ENCODE measurements at places on chromosomes 13 and 19.

GRCh38 chr13:28551498-28551895 lies 56.6 kb upstream of the FLT1 start:
- no peak overlapping the region for H3K4me3 ChIP-seq
- H3K4me1 ChIP-seq = no peaks in the 10 kb centered on the region
- peaks cover 20% of the 10 kb centered on the region for H3K27me3 ChIP-seq
- no peaks in the 10 kb centered on the region for H3K36me3 ChIP-seq

DNA sequence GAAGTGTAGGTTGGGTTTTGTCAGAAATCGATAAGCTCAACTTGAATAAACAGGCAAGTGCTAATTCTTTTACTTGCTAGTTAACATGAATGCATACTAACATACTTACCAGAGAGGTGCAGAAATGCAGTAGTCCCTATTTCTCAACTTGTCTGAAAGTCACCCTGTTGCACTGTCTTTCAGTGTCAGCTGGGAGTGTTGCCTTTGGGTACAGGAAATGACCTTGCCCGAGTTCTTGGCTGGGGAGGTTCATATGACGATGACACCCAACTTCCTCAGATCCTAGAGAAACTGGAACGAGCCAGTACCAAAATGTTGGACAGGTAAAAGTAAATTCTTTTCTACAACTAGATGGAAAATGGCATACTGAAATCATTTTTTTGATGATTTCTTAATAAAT lies 103.5 kb upstream of the AKAP11 start:
- H3K27ac ChIP-seq = no peak overlapping the region
- no peaks in the 10 kb centered on the region for H3K27me3 ChIP-seq
- no peak overlapping the region for H3K4me3 ChIP-seq
- no peak for DNase-seq
- no peaks in the 10 kb centered on the region for H3K4me1 ChIP-seq

GRCh38 chr19:17658666-17659065 lies 29.5 kb downstream of the UNC13A start:
- H3K4me3 ChIP-seq = no peak overlapping the region
- no peaks in the 10 kb centered on the region for H3K4me1 ChIP-seq
- no peaks in the 10 kb centered on the region for H3K36me3 ChIP-seq
- H3K27ac ChIP-seq = no peak overlapping the region

- H3K27me3 ChIP-seq = peaks cover 26% of the 10 kb centered on the region
- H3K4me3 ChIP-seq = peak overlapping the region; percentile 77
- peaks cover 15% of the 10 kb centered on the region for H3K4me1 ChIP-seq
- DNase-seq = no peak
- H3K27ac ChIP-seq = peak overlapping the region; percentile 91
These were observed 3.9 kb downstream of the OSCAR start for GRCh38 chr19:54096617-54097106.

DNA sequence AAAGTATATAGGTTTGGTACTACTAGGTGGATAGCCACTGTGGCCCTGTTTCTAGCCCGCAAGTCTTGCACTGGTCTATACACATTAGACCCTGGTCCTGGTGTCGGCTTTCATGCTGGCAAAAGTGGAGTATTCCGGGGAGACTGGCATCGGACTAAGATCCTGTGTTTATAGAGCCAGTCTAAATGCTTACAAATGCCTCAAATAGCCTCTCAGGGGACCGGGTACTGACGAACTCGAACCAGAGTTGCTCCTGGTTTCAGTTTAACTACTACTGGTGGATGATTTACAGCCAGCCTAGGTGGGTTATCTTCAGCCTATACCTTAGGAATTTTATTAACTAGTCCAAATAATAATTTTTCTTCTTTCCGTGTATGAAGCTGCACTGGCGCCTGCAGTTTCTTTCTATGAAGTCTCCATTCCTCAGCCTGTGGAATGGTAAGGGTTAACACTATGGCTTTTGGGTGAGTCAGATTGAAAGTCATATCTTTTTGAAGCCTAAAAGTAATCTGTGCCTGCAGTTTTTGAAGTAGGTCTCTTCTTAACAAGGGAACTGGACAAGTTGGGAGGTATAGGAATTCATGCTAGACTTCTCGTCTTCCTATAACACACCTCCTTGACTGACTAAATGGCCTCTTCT lies 51.3 kb downstream of the OR10H4 start:
- peaks cover 7% of the 10 kb centered on the region for H3K36me3 ChIP-seq
- peaks cover 19% of the 10 kb centered on the region for H3K4me1 ChIP-seq
- H3K4me3 ChIP-seq = no peak overlapping the region
- no peak for DNase-seq
- no peaks in the 10 kb centered on the region for H3K27me3 ChIP-seq
- H3K27ac ChIP-seq = no peak overlapping the region

- peaks cover 1% of the 10 kb centered on the region for H3K27me3 ChIP-seq
- H3K4me1 ChIP-seq = no peaks in the 10 kb centered on the region
- H3K36me3 ChIP-seq = no peaks in the 10 kb centered on the region
- no peak overlapping the region for H3K27ac ChIP-seq
- H3K4me3 ChIP-seq = no peak overlapping the region
- DNase-seq = no peak
These were observed 93.4 kb upstream of the EDNRB start for GRCh38 chr13:78012046-78012445.

- no peaks in the 10 kb centered on the region for H3K36me3 ChIP-seq
- no peaks in the 10 kb centered on the region for H3K4me1 ChIP-seq
- H3K27ac ChIP-seq = no peak overlapping the region
- H3K27me3 ChIP-seq = peaks cover 3% of the 10 kb centered on the region
- no peak overlapping the region for H3K4me3 ChIP-seq
These were observed 81.4 kb downstream of the ALOX5AP start for GRCh38 chr13:30816736-30817135.

GRCh38 chr13:27605610-27606200 lies 14.6 kb downstream of the LNX2 start:
- H3K4me3 ChIP-seq = no peak overlapping the region
- no peaks in the 10 kb centered on the region for H3K27me3 ChIP-seq
- no peak for DNase-seq
- no peak overlapping the region for H3K27ac ChIP-seq
- H3K36me3 ChIP-seq = no peaks in the 10 kb centered on the region
- H3K4me1 ChIP-seq = peaks cover 23% of the 10 kb centered on the region

DNA sequence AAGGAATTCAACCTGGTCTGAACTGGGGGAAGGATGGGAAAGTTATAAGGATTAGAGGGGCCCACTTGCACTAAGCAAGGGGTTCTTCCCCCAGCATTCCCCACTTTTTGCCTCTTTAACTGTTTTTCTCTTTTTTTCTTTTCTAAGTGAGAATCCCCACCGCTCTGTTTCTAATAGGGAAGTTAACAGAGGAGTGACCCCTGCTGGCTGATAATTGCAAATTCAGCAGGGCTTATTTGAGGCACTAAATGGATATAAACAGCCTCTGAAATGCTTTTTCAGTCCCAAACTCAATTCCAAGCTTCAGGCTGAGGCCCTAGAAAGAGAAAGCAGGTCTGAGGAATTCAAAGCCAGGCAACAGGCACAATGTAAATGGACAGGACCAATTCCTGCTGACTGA lies 38.2 kb upstream of the CEACAM21 start:
- no peak overlapping the region for H3K27ac ChIP-seq
- no peak for DNase-seq
- no peak overlapping the region for H3K4me3 ChIP-seq
- peaks cover 50% of the 10 kb centered on the region for H3K4me1 ChIP-seq

- H3K4me3 ChIP-seq = no peak overlapping the region
- peaks cover 2% of the 10 kb centered on the region for H3K4me1 ChIP-seq
- H3K27me3 ChIP-seq = no peaks in the 10 kb centered on the region
- H3K27ac ChIP-seq = no peak overlapping the region
- DNase-seq = no peak
- no peaks in the 10 kb centered on the region for H3K36me3 ChIP-seq
These were observed 278.0 kb downstream of the ITGBL1 start for GRCh38 chr13:101730420-101731000.

- peak overlapping the region; percentile 5 for H3K4me3 ChIP-seq
- H3K27me3 ChIP-seq = no peaks in the 10 kb centered on the region
- no peak for DNase-seq
- H3K27ac ChIP-seq = peak overlapping the region; percentile 99
These were observed 3.0 kb downstream of the KLF12 start for GRCh38 chr13:74131227-74131626.

- H3K4me1 ChIP-seq = peaks cover 98% of the 10 kb centered on the region
- peaks cover 1% of the 10 kb centered on the region for H3K27me3 ChIP-seq
- peak overlapping the region; percentile 61 for H3K4me3 ChIP-seq
- DNase-seq = no peak
These were observed 48.2 kb upstream of the GPR183 start for GRCh38 chr13:99355267-99356011.

DNA sequence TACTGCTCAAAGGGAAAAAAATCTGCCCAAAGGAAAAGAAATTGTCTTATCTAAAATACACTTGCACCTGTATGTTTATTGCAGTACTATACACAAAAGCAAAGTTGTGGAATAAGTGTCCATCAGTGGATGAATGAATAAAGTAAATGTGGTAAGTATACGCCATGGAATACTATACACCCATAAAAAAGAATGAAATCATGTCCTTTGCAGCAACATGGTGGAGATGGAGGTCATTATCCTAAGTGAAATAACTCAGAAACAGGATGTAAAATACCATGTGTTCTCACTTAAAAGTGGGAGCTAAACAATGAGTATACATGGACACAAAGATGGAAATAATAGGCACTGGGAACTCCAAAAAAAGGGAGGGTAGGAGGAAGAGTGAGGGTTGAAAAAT lies 3.8 kb upstream of the MUC16 start:
- no peak overlapping the region for H3K27ac ChIP-seq
- DNase-seq = no peak
- H3K27me3 ChIP-seq = peaks cover 15% of the 10 kb centered on the region
- H3K4me3 ChIP-seq = no peak overlapping the region
- no peaks in the 10 kb centered on the region for H3K36me3 ChIP-seq
- H3K4me1 ChIP-seq = no peaks in the 10 kb centered on the region

DNA sequence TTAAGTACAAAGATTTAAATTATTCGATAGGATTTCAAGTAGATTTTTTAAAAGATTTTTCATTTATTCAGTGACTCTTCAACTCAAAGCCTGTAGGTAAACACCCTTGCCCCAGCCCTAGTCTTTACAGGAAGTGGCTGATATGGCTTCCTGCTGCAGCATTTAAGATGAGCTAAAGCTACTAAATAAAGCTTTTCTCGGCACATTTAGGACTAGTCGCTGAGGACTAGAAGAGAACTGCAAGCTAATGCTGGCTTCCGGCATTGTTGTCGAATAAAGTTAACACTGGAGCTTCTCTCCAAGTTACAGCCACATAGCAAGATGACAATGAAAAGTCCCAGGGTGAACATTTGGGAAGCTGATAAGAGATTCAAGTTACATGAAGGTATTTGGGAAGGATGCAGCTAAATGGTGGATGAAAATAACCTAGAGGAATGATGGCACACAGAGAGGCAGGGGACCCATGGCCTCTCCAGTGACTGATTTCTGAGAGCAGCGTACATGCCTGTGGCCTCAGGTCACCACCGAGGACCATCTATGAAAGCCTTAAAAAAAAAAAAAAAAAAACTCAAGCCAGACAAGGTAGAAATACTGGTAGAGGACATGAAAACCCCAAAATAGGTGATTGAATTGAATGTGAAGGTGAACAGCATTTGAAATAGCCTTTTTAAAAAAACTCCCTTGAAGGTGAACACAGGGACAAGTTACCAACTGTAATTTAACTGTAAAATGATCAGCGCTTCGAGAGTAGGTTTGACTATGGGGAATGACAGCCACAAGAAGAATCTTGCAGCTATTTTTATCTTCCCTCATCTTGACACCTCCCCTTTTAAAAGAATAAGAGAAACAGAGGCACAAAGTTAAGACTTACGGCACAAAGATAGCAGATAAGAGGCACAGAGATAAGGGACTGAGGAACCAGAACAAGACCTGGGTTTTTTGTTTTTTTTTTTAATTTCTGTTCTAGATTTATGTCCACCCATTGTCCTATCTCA lies 155.4 kb downstream of the DCT start:
- peak overlapping the region; percentile 82 for H3K4me3 ChIP-seq
- no peaks in the 10 kb centered on the region for H3K36me3 ChIP-seq
- DNase-seq = peak; percentile 74
- H3K27ac ChIP-seq = peak overlapping the region; percentile 93

DNA sequence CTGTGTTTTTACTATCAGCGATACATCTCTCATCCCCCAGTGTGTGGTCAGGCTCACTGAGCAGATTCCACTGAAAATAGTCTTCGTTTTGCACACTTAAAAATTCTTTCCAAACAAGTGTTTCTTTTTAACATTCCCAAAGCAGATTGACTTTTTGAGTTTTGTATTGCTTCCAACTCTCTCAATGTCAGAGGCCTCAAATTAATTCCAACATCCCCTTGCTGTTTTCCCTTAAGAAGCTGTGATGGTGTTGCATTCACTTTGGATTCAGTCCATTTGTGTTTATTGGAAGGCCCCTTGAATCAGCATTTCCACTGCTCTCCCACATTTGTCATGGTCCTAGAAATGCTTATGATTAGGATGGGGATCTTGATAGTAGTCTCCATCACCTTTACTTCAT lies 228.7 kb downstream of the KCNRG start:
- H3K27me3 ChIP-seq = no peaks in the 10 kb centered on the region
- no peak overlapping the region for H3K4me3 ChIP-seq
- peaks cover 19% of the 10 kb centered on the region for H3K4me1 ChIP-seq
- no peak for DNase-seq
- H3K27ac ChIP-seq = no peak overlapping the region

DNA sequence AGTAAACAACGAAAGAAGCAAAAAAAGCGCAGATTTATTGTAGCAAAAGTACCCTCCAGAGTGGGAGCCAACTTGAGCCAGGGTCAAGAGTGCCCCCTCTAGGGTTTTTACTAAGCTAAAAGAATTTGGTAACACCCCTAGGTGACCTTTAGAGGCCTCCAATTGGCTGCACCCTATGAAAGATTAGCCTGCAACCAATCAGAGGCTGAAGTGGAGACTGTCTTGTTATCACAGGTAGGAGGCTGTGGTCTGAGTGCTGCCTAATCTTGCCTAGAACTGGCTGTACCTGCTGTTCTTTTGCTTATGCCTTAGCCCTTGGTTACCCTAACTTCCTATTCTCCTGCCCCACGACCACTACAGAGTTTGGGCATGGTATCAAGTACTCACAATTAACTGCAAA lies 38.3 kb downstream of the ANKRD10 start:
- H3K27ac ChIP-seq = no peak overlapping the region
- no peak overlapping the region for H3K4me3 ChIP-seq
- H3K4me1 ChIP-seq = no peaks in the 10 kb centered on the region
- peaks cover 18% of the 10 kb centered on the region for H3K36me3 ChIP-seq
- no peaks in the 10 kb centered on the region for H3K27me3 ChIP-seq

DNA sequence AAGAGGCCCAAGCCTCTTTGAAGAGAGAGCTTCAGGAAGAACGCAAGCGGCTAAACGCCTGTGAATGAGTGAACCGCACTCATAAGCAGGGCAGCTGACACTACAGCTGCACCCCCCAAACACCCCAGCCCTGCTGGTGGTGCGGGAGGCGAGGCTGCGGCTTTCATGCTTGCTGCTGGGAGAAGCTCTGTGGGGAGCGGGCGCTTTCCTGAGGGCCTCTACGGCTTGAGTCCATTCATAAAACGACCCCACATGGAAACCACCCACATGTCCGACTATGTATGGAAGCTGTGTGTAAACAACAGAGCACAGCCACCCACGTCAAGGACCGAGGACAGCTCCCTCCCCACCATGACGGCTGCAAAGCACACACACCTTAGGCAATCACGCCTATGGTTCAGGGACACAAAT lies 5.5 kb downstream of the AP3D1 start:
- no peak for DNase-seq
- H3K4me3 ChIP-seq = peak overlapping the region; percentile 63
- peaks cover 61% of the 10 kb centered on the region for H3K4me1 ChIP-seq

GRCh38 chr19:13301627-13302334 lies 151.6 kb downstream of the IER2 start:
- DNase-seq = no peak
- H3K4me1 ChIP-seq = peaks cover 7% of the 10 kb centered on the region
- H3K27ac ChIP-seq = no peak overlapping the region

All from naive thymus-derived CD8-positive, alpha-beta T cell (primary cell).